ENCODE measurements at places on chromosomes 4 and X.

DNA sequence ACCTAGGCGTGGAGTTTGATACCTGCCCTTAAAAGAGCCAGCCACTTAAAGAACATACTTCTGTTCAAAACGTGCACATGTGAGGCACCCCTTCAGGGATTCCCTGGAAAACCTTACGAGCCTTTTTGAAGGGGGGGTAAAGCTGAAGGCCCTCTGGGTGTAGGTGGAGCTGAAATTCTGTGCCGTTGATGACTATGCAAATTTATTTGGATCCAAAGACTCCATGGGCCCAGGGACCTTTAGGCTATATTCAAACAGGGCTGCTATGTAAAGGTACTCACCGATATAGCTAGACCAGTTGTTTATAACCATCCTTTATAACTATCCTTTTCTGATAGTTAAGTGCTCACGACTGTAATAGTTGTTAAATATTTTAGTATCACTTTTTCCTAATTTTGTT, 40.3 kb upstream of the NFXL1 start:
- no peak for DNase-seq

DNA sequence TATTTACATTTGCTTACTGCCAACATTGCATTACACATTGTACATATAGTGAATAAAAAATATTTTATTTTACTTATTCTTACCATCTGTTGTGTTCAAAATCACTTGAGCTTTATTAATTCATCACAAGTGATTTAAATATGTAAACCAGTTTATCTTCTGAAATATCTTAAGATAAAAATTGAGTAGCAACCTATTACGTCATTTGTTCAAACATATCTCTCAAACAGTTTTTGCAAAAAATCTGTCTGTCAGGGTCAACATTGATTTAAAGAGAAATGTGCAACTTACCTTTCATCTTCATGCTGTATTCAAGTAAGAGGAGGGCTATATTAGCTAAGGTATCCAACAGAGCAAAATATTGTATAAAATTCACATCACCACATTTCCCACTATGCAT, 610.1 kb downstream of the PCDH19 start:
- no peak for DNase-seq

GRCh38 chr4:183297675-183298074, 22.4 kb downstream of the CLDN22 start:
- DNase-seq: no peak

DNA sequence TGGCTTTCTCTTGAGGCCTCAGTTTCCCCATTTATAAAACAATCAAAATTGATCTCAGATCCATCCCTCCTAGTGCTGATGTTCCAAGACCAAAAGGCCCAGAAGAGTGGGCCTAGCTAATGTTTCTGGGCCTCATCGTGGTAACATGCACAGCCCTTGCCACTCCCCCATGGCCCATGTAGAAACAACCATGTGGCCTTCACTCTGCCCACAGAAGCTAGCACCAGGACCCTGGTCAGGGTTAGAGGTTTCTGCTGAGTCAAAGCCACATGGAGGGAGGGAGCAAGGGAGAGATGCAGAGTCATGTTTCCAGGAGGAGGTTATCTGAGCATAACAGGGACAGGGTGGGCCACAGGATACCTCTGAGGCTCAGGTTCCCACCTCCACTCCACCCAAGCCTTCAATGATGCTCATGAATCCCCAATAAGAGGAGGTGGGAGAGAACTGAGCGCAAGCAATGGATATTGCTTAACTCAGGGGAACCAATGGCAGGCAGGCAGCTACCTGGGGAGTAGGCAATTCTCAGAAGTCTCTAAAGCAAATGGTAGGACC, 16.9 kb downstream of the OTUD5 start:
- no peak for DNase-seq

DNA sequence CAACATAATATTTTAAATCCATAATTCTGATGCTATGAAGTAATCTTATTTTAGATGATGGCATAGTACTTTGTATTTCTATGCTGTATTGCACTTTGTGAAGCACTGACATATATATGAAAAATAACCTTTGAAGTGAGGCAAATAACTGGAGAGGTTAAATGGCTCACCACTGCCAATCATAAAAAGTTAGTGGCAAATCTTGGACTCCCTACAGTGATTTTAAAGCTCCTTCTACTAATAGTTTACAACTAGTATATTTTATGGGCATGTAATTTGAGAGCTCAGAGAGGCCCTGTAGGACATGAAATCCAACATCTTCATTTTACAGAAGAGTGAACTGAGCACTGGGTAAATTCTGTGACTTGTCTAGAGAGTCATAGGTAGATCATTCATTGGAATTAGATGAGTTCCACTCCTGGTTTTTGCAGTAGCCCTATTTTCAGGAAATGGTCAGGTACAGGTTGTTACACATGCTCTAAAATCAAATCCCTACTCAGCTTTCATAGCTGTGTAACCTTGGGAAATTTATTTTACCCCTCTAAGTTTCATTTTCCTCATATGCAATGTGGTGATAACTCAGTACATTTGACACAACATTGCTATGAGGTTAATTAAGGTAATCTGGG, 804 bp upstream of the GC start:
- DNase-seq: no peak

- no peak for DNase-seq
Measured at GRCh38 chrX:17718649-17719165, 18.6 kb upstream of the SCML1 start.

DNA sequence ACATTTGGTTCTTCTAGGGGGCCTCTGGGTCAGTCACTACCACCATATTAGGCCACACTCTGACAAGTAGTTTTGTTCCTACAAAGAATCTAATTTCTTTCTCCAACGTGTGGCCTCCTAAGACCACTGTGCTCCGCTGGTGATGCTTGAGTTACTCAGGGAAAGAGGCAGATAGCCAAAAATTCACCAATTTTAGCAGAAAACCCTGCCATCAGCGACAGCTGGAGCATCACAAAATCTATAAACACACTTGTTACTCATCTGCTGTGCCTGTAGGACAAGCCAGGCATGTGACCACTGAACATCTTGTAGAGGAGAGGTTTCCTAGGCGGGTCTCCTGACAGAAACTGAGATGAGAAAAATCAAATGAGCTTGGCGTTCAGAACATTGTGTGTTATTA, 105.4 kb downstream of the SYNPO2 start:
- no peak for DNase-seq

GRCh38 chr4:100268789-100269188, 78.5 kb upstream of the DDIT4L start:
- no peak for DNase-seq

DNA sequence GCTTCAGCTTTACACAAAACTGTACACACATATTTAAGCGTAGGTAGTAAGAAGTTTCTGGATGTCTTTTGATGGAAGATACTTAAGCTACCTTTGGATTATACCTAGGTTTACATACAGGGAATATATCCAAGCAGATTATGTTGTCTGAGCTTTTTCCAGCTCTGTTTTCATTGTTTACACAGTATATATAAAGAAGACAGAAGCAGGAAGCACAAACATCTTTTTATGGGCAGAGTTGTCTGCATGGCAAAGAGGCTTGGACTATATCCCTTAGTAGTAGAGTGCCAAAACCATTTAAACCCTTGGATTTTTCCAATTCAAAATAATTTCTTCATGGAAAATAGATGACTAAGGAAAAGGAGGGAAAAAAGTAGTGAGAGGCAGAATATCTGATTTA, 329.4 kb upstream of the AGA start:
- DNase-seq: no peak

GRCh38 chr4:183823434-183823833, 81.7 kb upstream of the STOX2 start:
- DNase-seq: no peak

DNA sequence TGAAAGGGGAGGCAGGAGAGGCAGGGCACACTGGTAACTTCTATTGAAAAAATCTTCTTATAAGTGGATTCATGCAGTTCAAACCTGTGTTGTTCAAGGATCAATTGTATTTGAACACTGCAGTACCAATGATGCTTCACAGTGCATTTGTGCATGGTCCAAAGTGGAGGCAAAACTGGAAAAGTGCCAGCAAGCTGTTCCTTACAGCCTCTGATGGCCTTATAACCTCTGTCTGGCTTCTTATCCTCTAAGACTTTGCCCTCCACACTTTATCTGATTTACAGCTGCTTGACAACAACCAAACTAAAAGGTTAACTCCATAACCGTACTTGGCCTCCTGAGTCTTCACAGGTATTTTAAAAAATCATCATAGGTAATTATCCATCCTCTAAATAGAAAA, 40.4 kb downstream of the MAGEB17 start:
- DNase-seq: no peak

- no peak for DNase-seq
Measured at GRCh38 chrX:55057675-55058249, 17.1 kb upstream of the PAGE2B start.

GRCh38 chr4:20367446-20367845, 115.7 kb downstream of the SLIT2 start:
- DNase-seq: no peak

GRCh38 chr4:184437565-184438265, 36.6 kb downstream of the IRF2 start:
- DNase-seq: no peak

DNA sequence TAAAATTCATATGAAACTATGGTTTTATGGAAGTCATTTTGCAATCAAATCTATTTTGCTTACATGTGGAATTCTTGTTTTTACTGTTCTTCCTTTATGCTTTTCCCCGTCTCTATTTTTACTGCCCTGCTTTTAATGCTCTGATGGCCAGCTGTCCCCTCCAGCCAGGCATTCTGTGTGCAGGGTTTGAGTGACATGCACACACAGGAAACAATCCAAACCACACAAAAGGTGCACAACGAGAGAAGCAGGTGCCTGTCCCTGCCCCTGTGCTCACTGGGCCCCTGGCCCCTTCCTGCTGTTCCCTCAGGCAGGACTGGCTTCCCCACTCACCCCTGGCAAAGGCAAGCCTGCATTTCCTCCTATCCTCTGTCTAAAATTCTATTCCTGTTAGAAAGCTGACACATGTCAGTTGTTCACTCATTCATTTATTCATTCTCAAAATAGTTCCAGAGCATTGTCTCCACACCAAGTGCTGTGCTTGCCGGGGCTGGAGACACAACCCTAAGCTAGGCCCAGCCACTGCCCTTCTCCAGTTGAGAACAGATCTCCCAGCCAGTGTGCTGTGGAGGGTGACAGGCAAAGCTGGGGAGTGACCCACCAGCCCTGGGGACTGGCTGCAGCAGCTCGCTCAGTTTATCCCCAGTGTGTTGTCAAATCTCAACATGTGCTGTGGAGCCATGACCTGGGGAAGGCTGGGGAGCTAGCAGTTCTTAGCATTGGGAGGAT, 346.3 kb downstream of the FBXW7 start:
- no peak for DNase-seq

GRCh38 chr4:24561438-24562139, 22.8 kb downstream of the DHX15 start:
- no peak for DNase-seq

GRCh38 chr4:15883610-15884243, 54.8 kb downstream of the FGFBP1 start:
- no peak for DNase-seq

DNA sequence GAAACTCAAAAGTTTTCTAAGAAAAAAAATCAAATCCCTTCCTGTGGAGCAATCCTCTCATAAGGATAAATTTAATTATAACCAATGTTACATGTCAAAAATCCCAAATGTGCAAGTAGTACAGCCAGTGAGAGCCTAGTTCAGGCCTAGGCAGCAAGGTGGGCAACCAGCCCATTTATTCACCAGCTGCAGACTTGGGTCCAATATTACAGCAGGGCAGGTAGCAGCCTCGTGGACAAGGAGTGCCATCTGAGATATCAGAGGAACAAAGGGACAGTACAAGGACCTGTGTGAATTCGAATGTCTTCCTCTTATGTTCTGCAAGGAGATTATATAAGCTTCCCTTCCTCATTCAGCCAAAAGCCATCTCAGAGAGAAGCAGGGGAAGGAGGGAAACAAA, 6.6 kb downstream of the HELQ start:
- DNase-seq: no peak

DNA sequence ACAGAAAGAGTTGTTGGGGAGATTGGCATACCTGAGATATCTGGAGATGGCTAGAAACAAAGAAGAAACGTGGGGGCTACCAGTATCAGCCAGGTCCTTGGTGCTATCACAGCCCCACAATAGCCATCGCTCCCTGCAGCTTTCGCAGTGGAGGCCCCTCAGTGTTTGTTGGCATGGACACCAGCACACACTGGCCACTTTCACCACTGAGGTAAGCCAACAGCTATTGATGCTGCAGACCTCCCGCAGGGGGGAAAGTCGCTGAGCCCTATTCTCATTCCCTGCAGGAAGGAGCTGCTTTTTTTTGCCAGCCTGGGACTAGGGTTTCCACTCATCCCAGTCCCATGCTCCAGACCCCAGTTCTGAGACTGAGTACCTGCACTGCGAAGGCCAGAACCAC, 879.2 kb upstream of the IGFBP7 start:
- DNase-seq: no peak

GRCh38 chr4:81504112-81505003, 32.7 kb upstream of the RASGEF1B start:
- no peak for DNase-seq

GRCh38 chr4:96952610-96953009, 1112.7 kb downstream of the PDHA2 start:
- DNase-seq: no peak

DNA sequence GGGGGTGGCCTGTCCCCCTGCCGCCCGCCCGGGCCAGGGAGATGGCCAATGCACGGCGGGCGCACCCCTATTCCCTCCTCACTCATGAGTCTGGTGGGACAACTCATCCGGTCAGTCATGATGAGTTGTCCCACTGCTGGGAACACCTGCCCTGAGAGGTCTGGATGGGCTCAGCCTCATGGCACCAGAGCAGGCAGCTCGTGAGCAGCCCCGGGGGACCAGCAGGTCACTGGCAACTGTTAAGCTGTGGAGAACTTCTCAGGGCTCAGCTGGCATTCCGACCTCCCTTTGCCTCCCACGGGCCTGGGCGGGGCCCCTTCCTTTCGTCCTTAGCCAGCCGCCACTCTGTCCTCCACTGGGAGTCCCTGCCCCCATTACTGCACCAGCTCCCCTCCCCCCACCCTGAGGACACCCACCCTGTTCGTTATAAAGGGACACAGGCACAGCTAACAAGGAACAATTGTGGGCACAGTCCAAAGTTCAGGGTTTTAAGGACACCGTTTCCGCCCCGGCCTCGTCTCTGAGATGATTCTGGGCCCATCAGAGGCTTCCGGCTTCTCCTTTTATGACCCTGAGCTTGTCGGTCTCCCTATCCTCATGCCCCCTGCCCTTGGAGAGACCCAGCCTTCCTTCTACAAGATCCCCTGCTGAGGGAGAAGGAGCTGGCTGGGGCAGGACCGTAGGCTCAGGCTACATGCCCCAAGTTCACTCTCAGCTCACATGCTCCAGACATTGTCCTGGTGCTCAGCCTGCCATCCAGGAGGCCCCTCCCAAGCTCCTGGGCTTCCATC, 14.6 kb upstream of the KIAA0232 start:
- no peak for DNase-seq

DNA sequence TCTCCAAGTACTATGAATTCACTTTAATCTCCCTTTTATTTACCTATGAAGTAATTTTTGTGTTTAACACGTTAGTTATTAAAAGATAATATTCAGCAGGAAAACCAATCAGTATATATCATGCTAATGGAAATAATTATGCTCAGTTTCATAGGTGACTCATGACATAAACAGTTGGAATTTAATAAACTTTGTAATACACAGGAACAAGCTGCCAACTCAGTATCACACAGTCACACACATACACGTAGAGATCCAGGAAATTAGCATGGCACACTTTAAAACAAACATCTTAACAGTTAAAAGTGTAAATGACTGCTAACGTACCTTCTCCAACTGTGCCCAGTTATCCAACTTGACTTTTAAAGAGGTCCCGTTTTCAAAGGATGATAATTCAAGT, 2.3 kb downstream of the SPATA4 start:
- DNase-seq: no peak

- DNase-seq: no peak
Measured at GRCh38 chrX:45807572-45808425, 607.1 kb upstream of the DIPK2B start.

Measured in stimulated activated CD4-positive, alpha-beta T cell treated with anti-CD3 and anti-CD28 coated beads, Interleukin-1b, Interleukin-23, amount 100 ng/mL, for 1 hour (primary cell).